Activated T-helper 1 cell treated with anti-CD3 and anti-CD28 coated beads, Interleukin-2, amount 50 U/mL, for 16 hours (primary cell): ENCODE measurements at places on chromosomes 1 and 21.

GRCh38 chr1:55669293-55669692, 454.1 kb upstream of the USP24 start:
- no peak for DNase-seq

DNA sequence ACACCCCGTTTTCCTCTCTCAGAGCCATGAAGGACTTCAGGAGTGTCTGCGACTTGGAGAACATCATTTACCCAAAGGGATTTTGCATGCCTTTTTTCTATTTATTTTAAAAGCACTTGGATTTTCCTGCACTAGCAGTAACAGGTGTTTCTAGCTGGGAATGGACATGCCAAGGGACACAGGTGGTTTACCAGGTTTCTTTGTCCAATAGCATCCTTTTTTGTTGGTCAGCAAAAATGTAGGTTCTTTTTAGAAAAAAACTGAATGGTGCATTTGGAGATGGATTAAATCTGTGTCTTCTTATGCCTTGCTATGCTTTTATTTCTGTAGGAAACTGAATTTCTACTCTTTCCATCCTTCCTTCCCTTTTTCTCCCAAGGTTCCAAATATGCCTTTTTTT, 132.8 kb upstream of the COL6A1 start:
- no peak for DNase-seq

GRCh38 chr1:239243006-239243405, 143.4 kb upstream of the CHRM3 start:
- no peak for DNase-seq

GRCh38 chr21:25995278-25995677, 175.3 kb downstream of the APP start:
- no peak for DNase-seq

GRCh38 chr21:34693192-34693810, 24.5 kb downstream of the CLIC6 start:
- no peak for DNase-seq

DNA sequence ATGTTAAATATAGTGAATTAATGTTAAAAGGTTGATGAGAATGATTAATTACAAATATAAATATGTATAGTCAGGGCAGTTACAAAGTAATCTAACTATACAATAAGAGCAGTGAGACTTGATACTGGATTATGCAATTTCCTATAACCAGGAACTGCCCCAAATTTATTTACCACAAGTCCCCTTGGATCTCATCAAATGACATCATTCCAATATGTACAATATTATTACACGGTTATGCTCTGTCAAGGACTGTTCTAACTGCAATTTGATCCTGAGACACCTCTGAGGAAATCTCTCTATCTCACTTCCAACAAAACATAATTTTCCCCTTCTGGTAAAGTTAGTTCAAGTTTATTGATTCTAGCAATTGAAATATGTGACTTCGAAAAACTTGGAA, 917.6 kb downstream of the NCAM2 start:
- DNase-seq = no peak

GRCh38 chr1:39270368-39270767, 65.9 kb downstream of the MACF1 start:
- DNase-seq = no peak

DNA sequence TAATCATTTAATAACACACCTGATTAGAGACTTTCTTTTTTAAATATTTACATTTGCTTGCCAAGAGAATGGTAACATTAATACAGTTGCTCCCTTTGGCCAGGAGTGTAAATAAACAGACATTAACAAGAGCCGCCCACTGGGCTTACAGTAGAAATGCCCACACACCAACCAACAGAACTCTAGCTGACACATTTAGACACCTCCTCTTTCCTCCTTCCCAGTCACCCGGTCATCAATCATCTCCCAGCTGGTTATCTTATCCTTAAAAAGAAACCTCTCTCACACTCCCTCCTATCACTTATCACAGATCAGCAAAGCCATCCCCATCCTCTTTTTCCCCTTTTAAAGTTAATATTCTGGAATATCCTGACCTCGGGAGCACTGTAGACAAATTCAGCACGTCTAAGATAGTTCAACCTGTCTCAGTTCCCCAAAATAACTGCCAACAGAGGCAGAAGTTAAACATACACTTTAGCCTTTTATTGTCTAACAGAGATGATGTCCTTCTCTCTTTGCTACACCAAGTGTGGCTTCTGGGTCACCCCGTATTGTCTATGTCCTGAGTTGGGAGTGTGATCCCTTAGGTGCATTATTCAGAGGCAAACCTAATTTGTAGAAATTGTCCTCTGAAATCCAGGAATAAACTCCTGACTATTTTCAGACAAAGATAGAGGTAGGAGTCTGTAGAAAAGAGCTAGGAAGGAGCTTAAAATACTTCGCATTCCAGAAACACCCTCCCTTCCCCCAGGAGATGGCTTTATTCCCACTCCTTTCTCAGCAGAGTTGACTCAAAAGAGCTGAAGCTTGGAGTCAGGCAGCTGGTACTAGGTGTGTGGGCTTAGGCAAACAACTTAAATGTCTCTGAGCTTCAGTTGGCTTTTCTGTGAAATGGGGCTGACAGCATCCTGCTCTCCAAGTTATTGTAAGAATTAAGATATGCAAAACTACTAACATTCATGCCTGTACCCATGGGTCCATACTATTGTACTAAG, 8.8 kb downstream of the MYCL start:
- DNase-seq = no peak

GRCh38 chr1:39204441-39205081, at the start of gene MACF1:
Gene MACF1, plus strand, starts transcription at chr1:39204695. Its CDS starts 328 bp downstream, at chr1:39205023.
- no peak for DNase-seq

DNA sequence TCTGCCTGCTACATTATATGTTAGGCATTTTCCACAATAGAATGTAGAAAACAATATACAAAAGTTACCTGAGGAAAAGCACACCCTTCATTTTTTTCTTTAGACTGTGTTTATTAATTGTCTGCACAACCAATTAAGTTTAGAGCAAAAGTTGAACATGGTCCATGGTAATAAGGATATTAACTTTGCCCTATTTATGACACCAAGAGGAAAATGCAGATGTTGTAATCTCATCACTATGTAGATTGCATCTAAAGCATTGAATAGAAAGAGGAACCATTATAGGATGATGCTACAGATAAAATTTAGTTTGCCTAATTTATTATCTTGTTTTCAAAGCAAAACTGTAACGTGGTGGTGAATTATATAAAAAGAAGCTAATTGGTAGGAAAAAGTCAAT, 59.7 kb upstream of the IGSF5 start:
- no peak for DNase-seq

DNA sequence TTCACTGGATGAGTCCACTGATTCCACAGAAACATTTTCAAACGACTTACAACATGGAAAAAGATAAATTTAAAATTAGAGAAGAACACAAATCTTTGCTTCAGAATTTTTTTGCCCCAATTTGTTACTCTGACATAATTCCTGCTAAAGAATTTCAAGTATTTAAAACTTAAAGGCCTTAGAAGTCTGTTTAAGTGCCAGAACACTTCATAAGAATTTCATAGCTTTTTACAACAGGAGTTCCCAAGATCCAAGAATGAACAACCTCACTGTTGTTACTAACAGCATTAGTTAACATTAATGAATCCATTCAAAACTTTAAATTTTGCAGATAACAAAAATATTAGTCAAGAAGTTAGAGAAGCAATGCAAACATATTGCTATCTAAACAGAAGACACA, 31.7 kb downstream of the ARHGAP29 start:
- DNase-seq = no peak

DNA sequence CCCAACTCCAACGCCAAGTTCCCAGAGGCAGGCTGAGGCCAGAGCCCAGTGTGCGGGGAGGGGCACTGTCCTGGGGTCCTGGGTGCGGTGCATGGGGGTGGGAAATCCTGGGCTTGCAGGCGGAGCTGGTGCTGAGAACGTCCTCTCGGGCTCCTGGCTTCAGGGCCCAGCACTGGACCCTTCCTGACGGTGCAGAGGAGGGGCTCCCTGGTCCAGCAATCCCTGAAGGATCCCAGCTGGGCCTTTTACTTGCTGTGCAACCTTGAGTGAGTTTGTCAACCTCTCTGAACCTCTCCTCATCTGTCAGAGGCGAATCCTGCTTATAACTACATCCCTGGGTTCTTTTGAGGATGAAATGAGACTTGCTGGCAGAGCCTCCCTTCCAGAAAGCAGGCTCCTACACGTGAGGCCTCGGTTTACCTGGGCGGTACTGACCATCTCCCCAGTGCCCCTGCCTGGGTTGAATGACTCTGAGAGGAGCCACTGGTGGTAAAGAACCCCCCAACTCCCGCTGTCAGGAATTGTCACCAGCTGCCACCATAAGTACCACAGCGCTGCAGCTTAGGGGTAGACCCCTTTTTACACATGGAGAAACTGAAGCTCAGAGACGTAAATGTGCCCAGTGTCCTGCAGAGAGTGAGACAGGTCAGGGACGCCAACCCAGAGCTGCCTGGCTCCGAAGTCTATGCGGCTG, 77.3 kb downstream of the DHRS3 start:
- no peak for DNase-seq

GRCh38 chr21:44967082-44968047, 27.5 kb downstream of the SLX9 start:
- DNase-seq = no peak

DNA sequence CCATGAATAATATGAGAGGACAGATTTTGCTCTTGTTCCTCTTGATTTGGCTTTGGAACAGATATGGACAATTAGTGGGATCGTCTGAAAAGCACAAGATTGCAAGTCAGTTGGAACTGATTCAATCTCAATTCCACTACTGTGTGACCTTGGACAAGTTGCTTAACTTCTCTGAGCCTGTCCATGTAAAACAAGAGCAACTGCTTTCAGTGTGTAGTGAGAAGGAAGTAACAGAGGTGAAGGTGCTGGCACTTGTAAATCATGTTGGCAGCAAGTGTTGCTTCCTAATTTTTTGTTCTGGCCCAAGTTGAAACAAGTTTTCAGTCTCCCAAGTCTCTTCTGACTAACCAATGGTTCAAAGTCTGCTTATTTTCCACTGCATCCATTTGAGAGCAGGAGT, 15.3 kb downstream of the INKA2 start:
- no peak for DNase-seq

DNA sequence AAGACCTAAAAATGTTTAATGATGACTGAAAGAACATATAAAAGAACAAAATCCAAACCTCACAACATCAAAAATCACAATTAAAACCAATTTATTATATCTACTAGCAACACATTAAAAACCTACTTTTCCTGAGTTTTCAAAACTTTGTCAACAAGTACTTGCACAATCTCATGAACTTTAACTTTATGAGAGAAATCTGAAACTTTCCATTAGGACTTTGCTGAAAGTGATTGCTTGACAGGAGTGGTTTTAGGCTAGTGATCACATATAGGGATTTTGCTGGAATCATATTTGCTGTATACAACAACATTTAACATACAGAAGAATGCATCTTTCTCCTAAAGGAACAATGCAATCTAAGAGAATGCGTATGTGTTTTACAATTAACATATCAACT, 13.2 kb downstream of the HNRNPR start:
- DNase-seq = no peak

DNA sequence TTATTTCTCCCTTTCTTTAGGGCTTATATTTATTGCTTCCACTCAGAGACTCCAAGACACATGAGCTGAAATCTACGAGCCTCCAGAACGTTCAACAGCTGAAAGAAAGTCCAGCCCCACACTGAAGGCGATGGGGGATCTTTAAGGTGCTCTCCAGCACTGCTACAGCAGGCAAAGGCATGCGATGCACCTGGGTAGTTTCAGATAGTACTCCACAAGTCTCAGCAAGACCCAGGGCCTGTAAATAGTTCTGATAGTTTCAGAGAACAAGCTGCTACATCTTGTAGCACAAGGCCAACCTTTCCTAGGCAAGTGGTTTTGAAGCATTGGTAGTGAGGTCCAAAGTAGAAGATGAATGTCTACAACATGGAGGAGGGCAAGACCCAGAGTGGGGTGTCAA, 2.2 kb upstream of the HSD3B1 start:
- no peak for DNase-seq

GRCh38 chr1:221397606-221398005, 344.3 kb downstream of the DUSP10 start:
- no peak for DNase-seq

GRCh38 chr1:79110749-79111148, 104.2 kb upstream of the ADGRL4 start:
- no peak for DNase-seq

- DNase-seq = no peak
These were observed 89.9 kb downstream of the SLC44A5 start for GRCh38 chr1:75520862-75521475.

DNA sequence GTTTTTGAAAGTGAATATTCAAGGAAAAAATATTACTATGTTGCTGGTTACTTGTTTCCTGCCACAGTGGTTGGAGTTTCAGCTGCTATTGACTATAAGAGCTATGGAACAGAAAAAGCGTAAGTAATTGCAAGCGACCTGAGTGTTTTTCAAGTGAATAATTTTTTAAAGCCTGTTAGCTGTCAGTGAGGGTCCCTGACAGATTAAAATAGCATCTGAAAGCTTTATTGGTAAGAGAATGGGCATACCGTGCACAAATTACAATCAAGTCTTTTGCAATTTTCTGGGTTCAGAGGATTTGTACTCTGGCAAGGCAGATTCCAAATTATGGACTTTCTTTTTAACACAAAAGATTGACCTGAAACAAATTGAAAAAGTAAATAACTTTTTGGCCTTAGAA, 169.7 kb downstream of the ADGRL2 start:
- DNase-seq = no peak

DNA sequence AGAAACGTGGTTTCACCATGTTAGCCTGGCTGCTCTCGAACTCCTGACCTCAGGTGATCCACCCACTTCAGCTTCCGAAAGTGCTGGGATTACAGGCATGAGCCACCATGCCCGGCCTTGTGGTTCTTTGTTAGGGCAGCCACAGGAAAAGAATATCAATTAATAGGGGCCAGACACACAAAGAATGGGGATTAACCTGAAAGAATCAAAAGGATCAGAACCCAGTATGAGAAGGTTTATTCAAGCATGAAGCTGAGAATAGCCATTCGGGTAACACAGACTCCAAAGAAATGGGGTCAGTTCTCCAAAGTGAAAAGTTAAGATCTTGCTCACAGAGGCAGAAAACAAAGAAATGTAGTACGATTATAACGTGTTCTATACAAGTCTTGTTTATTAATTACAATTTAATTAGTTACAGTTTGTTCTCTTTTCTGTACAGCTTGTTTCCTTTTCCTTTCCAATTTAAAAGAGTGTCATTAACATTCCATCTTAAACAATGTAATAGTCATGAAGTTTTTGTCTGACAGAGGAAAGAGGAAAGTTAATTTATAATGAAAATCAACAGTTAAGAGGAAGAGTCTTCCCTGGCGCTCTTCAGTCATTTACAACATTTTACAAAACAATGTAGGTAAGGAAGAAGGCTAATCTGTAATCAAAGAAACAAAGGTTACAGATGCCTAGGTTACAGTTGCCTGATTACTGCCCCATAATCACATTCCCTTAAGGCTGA, 51.3 kb upstream of the SLC45A1 start:
- no peak for DNase-seq

DNA sequence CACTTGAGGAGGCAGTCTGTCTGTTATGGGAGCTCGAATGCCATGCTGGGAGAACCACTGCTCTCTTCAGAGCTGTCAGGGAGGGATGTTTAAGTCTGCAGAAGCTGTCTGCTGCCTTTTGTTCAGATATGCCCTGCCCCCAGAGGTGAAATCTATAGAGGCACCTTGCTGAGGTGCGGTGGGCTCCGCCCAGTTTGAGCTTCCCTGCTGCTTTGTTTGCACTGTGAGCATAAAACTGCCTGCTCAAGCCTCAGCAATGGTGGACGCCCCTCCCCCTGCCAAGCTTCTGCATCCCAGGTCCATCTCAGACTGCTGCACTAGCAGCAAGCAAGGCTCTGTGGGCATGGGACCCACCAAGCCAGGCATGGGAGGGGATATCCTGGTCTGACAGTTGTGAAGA, 247.5 kb downstream of the LMX1A start:
- no peak for DNase-seq

GRCh38 chr1:211698161-211699026, 23.0 kb upstream of the NEK2 start:
- peak; percentile 74 for DNase-seq
